ENCODE measurements at places on chromosomes 3 and 15.

DNA sequence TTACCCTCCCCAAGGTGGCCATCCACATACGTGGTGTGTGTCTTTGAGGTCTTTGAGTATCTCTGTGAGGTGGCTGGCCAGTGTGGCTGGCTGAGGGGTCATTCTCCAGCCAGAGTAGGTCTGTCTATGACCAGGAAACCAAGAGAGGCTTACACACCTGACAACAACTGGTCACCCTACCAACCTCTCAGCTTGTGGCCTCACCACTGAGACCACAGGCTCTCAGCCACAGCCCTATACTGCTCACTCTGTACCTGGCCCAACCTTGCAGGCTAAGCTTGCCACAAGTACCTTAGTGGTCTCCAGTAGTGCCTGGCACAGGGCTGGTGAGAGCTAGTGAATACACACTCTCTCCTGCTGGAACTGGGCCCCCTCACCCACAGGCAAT lies 5.1 kb downstream of the HEMK1 start:
- DNase-seq: no peak

GRCh38 chr3:52144034-52144795 lies 10.0 kb downstream of the POC1A start:
- peak; percentile 95 for DNase-seq

DNA sequence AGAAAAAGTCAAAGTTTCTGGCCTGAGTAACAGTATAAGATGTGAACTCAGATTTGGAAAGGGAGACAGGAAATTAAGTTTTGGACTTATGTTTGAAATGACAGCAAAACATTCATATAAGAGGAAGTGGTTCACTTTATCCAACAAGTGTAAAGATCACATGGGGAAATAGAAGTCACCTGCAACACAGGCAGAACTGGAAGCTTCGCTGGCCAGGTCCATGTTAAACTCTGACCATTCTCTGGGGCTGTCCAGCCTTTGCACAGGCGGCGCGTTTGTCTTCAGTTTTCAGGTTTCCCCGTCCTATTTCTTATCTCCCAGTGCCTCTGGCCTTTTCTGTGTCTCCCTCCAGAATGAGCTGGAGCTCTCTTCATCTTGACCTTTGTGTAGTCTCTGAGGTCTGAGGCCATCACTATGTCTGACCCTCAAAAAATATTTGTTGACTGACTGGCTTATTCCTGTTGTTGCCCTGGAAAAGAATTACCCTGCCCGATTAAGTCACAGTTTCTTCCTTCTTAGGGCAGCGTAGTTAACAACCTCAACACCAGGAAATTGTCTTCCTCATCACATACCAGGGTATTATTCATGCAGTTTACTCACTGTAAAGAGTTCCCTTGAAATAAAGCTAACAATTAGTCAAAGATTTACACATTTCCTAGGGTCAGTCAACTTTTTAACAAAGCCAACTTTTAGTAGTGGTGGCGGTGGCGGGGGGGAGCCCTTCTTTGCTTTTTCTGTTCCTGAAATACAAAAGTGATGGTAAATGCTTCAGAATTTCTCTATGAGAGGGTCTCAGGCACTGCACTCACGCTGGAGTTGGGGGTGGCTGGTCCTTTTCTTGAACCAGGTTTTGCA lies 959 bp upstream of the RASA2 start:
- peak; percentile 14 for DNase-seq

- no peak for DNase-seq
These were observed 165.6 kb downstream of the GMNC start for GRCh38 chr3:190696777-190697501.

DNA sequence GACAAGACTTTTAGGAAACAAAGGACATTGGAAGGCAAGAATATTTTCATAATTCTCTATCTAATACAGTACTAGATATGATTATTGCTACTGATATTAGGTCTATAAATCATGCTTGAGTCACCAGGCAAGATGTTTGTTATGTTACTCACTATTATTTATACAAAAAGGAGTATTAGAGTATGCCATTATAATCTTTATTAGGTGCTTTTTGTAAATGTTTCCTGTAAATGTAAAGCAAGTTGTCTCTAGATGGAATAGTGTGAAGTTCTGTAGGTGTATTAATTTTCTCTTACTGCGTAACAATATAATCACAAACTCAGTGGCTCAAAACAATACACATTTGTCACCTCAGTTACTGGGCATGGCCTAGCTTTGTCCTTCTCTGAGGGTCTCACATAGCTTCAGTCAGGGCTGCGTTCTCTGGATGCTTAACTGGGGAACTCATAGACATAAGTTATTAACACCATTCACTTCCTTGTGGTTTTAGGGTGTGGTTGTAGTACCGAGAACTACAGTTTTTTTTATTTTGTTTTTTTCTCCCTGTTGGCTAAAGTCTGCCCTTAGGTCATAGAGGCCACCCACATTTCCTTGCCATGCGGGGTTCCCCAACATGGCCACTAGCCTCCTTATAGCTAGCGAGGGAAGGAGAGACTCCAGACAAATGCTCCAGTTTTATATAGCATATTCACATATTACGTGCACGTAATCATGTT lies 20.3 kb upstream of the MAP3K13 start:
- no peak for DNase-seq

GRCh38 chr3:132174500-132174899 lies 139.7 kb upstream of the CPNE4 start:
- DNase-seq: no peak

GRCh38 chr15:86205096-86205495 lies 125.4 kb downstream of the AGBL1 start:
- DNase-seq: no peak

DNA sequence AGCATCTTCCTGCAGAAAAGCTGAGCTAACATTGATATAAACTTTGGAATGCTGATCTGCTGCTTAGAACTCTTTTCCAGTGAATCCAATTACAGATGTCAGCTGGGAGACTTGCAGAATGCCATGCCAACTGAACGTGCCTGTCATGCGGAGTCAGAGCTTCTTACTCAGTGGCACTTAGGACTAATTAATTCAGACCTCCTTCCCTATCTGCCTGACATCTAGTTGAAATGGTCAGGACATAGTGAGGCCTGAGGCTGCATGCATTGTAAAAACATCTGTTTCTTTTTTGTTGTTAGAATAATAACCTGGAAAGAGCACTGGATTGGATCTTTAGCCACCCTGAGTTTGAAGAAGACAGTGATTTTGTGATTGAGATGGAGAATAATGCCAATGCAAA lies 112.6 kb downstream of the USP13 start:
- DNase-seq: no peak

- no peak for DNase-seq
These were observed 39.7 kb downstream of the TBC1D2B start for GRCh38 chr15:78037779-78038305.

GRCh38 chr3:153967260-153967659 lies 153.9 kb upstream of the ARHGEF26 start:
- DNase-seq: no peak

DNA sequence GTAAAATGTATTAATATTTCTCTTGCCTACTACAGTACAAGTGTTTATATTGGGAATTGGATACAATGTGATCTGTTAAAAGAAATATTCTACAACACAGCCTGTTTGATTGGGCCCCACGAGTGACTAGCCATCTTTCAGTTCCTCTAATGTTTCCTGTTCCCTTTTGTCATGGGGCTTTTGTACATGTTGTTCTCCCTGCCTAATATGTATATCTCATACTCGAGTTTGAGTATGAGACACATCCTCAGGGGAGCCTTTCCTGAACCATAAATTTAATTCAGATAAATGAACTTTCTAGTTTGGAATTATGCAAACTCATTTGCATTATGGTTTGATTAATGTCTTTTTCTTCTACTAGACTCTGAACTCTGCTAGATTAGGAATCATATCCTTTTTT lies 65.5 kb downstream of the MEF2A start:
- DNase-seq: no peak

DNA sequence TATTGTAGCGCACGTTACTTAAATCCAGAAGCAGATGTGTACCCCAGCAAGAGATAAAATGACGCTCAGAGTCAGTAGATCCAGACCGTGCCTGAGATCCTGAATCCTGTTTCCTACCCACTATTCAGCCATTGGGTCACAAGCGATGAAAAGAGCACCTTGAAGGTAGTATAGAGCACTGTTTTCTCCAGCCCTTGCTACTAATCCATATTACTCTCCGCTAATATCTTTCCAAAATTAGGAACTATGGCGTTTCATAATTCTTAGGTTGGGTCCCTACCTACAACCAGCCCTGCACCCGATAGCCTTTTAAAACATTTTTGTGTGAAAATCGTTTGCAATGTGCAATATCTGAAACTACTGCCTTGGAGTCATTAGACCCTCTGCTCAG lies 596 bp downstream of the BTD start:
- peak; percentile 45 for DNase-seq
